Lower lobe of right lung (tissue), 2 donors: ENCODE measurements at places on chromosomes 7 and 10.

- H3K27me3 ChIP-seq, result no peaks in the 10 kb centered on the region
- H3K36me3 ChIP-seq, result no peaks in the 10 kb centered on the region
- H3K4me1 ChIP-seq, result no peaks in the 10 kb centered on the region
- H3K4me3 ChIP-seq, result no peak overlapping the region
These were observed 296.5 kb downstream of the SORCS3 start for GRCh38 chr10:104937567-104937966.

GRCh38 chr7:94761451-94761850 lies 105.5 kb upstream of the SGCE start:
- no peaks in the 10 kb centered on the region for H3K36me3 ChIP-seq
- H3K27ac ChIP-seq, result no peak overlapping the region
- H3K27me3 ChIP-seq, result no peaks in the 10 kb centered on the region
- H3K4me3 ChIP-seq, result no peak overlapping the region
- no peaks in the 10 kb centered on the region for H3K4me1 ChIP-seq

- no peaks in the 10 kb centered on the region for H3K4me1 ChIP-seq
- no peak for DNase-seq
- H3K27me3 ChIP-seq, result no peaks in the 10 kb centered on the region
- no peak overlapping the region for H3K27ac ChIP-seq
These were observed 68.9 kb upstream of the ADO start for GRCh38 chr10:62735464-62736167.

- peaks cover 82% of the 10 kb centered on the region for H3K4me1 ChIP-seq
- H3K36me3 ChIP-seq, result peaks cover 51% of the 10 kb centered on the region
- peak; percentile 51 for DNase-seq
These were observed 20.4 kb downstream of the DNAJB12 start for GRCh38 chr10:72334196-72334824.

- H3K27ac ChIP-seq, result no peak overlapping the region
- no peaks in the 10 kb centered on the region for H3K36me3 ChIP-seq
- no peaks in the 10 kb centered on the region for H3K27me3 ChIP-seq
- no peak for DNase-seq
These were observed 23.0 kb downstream of the MKI67 start for GRCh38 chr10:128103229-128103714.

- H3K4me3 ChIP-seq, result no peak overlapping the region
- no peaks in the 10 kb centered on the region for H3K4me1 ChIP-seq
- no peak for DNase-seq
These were observed 384.1 kb downstream of the NXPH1 start for GRCh38 chr7:8817448-8818036.

DNA sequence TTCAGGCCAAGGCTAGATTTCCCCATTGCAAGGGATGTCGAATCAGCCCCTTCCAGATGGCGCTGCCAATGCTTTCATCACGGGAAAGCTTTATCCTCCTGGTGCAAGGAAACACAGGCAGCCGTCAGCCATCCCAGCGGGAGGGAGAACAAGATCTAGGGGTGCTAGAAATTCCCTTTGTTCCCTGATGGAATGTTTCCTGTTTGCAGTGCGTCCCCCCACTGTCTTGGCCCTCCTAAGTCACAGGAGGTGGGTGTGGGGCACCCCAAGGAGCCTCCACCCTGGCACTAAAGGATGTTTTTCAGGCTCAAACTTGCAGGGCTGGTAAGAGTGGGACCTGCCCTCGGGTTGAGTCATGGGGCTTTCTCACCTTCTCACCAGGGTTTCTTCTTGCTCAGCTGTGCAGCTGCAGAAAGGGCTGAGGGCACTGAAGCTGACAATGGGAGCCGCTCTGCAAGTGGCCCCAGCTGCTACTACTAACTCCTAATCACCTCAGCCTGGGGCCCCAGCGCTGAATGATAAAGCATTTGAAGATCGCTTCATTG lies 103.6 kb downstream of the PRPF18 start:
- H3K36me3 ChIP-seq, result peaks cover 49% of the 10 kb centered on the region
- H3K27ac ChIP-seq, result no peak overlapping the region
- peaks cover 16% of the 10 kb centered on the region for H3K4me1 ChIP-seq
- no peak for DNase-seq
- H3K4me3 ChIP-seq, result no peak overlapping the region

DNA sequence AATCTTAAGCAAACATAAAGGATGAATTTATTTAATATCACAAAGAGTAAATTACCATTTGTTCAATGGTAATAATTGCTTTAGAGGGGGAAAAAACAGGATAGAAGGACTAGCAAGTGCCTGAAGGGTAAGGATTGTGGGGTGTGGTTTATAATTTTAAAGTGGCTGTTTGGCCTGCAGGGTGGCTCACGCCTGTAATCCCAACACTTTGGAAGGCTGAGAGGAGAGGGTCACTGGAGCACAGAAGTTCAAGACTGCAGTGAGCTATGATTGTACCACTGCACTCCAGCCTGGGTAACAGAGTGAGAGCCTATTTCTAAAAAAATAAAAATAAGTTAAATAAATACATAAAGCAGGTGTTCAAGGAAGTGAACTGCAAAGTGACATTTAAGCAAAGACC lies 199.9 kb upstream of the AHR start:
- H3K27me3 ChIP-seq, result no peaks in the 10 kb centered on the region
- H3K4me1 ChIP-seq, result peaks cover 27% of the 10 kb centered on the region
- H3K36me3 ChIP-seq, result no peaks in the 10 kb centered on the region
- peak overlapping the region; percentile 79 for H3K27ac ChIP-seq
- H3K4me3 ChIP-seq, result no peak overlapping the region

GRCh38 chr7:6316226-6316625 lies 43.8 kb upstream of the CYTH3 start:
- no peak overlapping the region for H3K4me3 ChIP-seq
- no peak overlapping the region for H3K27ac ChIP-seq
- H3K36me3 ChIP-seq, result no peaks in the 10 kb centered on the region
- no peak for DNase-seq

DNA sequence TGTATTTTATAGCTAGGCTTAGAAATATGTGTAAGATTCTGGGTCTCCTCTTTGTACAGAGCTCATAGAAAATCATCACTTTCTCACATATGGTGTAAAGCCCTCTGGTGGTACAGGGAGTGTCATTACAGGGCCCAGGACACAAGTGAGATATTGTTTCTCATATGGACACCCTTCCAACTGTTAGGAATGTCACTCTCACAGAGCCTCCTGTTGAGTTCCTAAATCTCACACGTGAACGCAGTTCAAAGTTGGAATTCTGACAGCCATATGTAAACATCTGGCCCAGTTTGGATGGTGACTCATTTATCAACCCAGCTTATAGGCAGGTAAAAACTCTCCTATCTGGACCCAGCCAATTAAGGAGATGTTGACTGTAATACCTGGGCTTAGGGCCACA lies 35.4 kb upstream of the ZNF107 start:
- no peaks in the 10 kb centered on the region for H3K36me3 ChIP-seq
- no peak overlapping the region for H3K27ac ChIP-seq
- no peak overlapping the region for H3K4me3 ChIP-seq
- no peak for DNase-seq
- no peaks in the 10 kb centered on the region for H3K27me3 ChIP-seq
- H3K4me1 ChIP-seq, result no peaks in the 10 kb centered on the region

GRCh38 chr10:75736151-75736640 lies 304.8 kb downstream of the LRMDA start:
- no peak for DNase-seq
- H3K36me3 ChIP-seq, result no peaks in the 10 kb centered on the region
- no peak overlapping the region for H3K27ac ChIP-seq
- no peaks in the 10 kb centered on the region for H3K27me3 ChIP-seq
- H3K4me1 ChIP-seq, result no peaks in the 10 kb centered on the region
- no peak overlapping the region for H3K4me3 ChIP-seq

- no peaks in the 10 kb centered on the region for H3K36me3 ChIP-seq
- no peak overlapping the region for H3K4me3 ChIP-seq
- H3K27me3 ChIP-seq, result no peaks in the 10 kb centered on the region
- peaks cover 6% of the 10 kb centered on the region for H3K4me1 ChIP-seq
These were observed 59.1 kb downstream of the MALSU1 start for GRCh38 chr7:23358152-23358674.

DNA sequence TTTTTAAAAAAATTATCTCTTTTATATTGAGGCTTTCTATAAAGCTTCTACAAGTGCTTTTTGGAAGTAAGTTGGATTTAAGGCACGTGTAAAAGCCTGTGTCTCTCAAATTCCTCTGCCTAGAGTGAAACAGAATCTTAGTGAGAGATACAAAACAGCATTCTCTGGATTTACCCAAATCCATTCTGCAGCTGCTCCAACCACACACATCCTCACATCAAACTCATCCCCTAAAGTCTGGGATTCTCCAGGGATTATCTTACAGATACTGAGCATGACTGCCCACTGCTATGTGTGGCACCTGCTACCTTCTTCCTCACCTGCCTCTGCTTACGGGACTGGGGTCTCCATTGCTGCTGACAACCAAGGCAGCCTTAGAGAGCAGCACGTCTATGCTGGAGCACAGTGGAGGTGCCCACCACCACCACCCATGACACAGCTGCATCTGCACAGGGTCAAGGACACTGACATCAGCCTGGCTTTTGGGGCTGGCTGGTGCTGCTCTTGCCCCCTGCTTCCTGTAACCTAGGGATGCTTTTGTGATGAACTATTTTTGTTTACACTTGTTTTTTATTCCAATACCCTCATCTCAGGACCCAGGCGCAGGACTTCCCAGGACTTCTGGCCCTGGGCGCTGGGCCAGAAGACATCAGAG lies 139.2 kb upstream of the NAMPT start:
- no peaks in the 10 kb centered on the region for H3K36me3 ChIP-seq
- peak overlapping the region; percentile 57 for H3K27ac ChIP-seq
- H3K27me3 ChIP-seq, result no peaks in the 10 kb centered on the region
- no peak overlapping the region for H3K4me3 ChIP-seq
- peaks cover 64% of the 10 kb centered on the region for H3K4me1 ChIP-seq

GRCh38 chr10:110848106-110848505 lies 23.6 kb upstream of the PDCD4 start:
- H3K27me3 ChIP-seq, result no peaks in the 10 kb centered on the region
- no peak overlapping the region for H3K27ac ChIP-seq
